ENCODE measurements at places on chromosomes 11 and 22.

- DNase-seq = no peak
Observed at GRCh38 chr22:40666151-40666848, 13.0 kb upstream of the MCHR1 start.

GRCh38 chr11:45659818-45660160 lies 5.6 kb downstream of the CHST1 start:
- DNase-seq = no peak

DNA sequence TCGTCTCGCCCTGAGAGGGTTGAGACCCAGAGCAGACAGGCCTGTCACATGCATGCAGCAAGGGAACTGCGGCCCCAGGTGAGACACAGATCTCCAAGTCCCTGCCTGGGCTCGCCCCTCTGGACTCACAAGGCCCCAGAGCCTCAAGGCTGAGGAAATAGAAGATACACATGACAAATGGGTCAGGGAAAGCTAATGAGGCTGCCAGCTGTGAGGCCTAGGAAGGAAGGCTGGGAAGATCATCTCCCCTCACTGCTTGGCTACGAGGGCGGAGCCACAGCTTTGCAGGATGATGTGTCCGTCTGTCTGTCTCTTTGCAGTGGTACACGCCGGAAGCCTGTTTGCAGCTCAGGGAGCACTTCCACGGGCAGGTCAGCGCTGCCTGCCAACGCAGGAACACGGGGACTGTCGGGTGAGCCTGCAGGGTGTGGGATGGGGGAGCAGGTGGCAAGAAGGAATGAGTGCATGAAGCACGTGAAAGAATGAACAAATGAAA lies 4.5 kb downstream of the RAB36 start:
- DNase-seq = no peak

DNA sequence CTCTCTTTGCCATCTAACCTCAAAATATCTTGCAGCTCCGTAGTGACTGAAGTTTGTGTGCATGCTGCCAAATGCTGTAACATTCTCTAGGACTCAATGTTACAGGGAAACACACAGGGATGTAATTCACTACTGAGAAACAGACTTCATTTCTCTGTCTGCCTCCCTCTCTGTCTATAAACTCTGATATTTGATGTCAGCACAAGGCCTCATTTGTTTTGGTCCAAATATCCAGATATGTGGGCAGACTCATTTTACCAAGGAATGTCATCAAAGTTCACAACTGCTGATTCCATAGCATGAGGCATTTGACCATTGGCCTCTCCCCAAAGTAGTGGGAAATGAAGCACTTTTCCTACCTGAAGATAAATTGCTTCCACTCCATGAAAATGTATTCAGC lies 2.5 kb upstream of the PRRG4 start:
- DNase-seq = no peak

GRCh38 chr22:20889025-20889704 lies 28.0 kb upstream of the CRKL start:
- no peak for DNase-seq

DNA sequence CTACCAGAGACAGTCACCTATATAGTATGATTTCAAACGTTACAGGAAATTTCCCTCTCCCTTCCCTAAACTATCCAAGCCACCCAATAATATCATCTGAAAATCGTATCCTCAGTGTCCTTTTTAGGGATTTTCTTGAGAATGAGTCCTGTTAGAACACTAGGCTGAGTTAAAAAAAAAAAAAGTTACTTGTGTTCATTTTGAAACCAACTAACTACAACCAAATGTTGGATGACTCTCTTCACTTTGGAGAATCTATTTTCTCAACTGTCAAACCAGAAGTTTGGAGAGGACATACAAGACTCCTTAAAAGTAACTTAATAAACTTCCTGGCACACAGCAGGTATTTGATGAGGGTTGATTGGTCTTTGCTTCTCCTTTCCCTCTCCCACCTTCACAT lies 183.2 kb upstream of the SESN3 start:
- DNase-seq = no peak

- DNase-seq = no peak
Observed at GRCh38 chr22:44698531-44699421, 3.2 kb upstream of the PRR5 start.

DNA sequence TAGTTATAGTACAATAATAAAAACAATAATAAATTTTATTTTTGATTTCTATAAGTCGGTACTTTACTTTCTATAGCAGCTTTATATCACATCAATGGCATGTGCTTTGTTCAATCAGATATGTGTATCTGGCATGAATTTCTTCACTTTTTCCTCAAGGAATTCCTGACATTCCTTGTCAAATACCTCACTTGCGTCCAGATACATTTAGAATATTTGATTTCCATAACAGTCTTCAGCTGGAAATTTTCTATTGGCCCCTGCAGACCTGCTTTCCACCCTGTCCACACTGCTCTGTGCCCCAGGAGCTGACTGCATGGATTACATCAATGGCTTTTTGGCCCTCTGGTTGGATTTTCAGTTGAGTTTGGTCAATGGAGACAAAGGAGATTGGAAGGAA lies 93.2 kb downstream of the FAR1 start:
- DNase-seq = no peak
